ENCODE measurements at places on chromosomes 1 and 21.

DNA sequence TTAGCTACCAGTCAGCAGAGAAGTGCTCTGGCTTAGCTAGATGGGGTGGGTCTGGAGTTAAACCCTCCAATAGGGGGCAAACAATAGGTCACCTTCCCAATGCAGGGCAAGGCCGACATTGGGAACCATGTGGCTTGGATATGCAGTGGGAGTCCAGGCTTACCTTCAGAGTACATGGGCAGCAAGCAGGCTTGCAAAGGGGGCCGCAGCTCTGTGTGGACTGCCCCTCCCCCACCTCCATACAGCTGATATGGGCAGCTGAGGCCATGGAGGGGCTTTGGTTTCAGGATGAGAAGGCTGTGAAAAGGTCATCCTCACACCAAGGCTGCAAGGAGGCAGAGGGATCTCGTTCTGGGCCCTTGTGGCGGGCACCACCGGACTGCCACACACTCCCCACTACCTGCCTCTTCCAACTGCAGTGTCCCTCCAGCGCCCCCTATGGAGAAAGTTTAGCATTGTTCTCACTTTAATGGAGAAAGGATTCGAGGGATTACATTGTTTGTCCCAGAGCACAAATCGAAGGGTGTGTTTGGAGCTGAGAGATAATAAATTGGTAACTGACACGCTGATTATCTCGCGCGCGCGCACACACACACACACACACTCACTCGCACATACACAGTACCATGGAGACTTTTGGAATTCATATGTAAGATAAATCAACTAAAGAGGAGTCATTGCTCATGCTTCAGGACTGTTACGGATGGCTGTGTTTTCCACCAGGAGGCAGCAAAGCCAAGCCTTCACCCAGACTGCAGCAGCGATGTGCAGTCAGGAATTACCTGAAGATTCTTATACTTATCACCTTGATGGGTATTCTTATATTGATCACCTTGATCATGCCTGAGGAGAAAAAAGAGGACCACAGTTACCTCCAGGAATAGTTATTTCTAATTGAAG lies 7.0 kb upstream of the SMCP start:
- no peak for DNase-seq

DNA sequence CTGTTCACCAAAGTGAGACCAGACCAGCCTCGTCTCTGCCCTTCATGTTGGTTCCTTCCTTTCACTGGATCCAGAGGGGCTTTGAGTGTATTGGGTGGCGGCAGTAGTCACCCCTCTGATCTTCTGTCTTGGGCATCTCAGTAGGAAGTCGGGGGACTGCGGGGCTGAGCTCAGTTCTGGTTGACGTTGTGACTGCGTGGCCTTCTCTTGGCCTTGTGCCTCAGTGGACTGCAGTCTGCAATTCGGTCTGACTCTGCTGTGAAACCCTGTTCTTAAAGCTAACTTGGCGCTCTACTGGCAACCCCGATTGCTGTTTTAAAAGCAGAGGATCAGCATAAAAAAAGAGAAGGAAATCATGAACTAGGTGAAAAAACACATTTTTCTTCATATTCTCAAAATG lies 56.7 kb downstream of the SLC37A1 start:
- DNase-seq: no peak

- no peak for DNase-seq
Observed at GRCh38 chr1:17757426-17757825, 2.3 kb downstream of the ACTL8 start.

DNA sequence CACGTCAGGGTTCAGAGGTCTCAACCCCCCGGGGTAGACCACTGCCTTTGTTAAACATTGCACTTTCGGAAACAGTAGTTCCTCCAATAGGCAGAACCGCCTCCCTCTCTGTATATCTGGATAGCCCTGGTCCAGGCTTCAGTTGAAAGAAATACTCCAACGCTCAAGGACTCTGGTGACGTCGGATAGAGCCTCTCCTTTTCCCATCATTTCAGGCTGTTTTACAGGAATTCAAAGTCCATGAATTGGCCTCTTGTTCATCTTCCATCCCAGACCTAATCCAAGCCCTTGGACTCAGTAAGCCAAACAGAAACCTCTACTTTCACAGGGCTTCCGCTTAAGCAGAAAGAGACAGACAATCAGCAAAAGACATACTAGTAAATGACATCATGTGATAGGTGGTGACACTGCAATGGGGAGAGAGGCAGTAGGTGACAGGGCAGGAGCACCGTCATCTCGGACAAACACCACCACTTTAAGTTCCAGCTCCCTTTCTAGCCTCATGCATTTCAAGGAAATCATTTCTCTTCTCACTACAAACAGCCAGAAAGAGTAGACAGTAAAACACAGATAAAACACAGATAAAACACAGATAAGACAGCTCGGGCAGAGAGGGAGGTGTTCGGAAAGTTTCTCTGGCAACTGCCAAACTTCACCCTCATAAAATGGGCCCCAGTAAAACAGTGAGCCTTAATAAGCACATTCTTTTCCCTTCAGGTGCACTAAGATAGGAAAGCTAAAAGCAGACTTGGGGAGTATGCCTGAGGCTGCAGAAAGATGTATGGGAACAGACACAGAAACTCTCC lies 2.3 kb upstream of the PLA2G2A start:
- no peak for DNase-seq

DNA sequence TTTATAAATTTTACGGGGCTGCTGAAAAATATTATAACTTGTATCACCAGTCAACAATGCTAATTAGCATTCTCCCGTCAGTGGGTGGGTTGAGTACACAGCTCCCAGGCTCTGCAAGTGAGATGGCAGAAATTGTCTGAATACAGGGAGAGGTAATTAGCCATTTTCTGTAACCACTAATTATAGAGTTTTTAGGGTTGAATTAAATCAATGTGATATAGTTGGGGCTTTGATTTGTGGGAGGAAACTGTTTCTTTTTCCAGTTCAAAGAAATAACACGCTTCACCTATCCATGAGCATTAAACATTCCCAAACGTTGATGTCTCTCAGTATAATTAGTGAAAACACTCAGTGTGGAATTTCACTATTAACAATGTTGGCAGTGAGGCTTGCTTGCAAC lies 1.5 kb downstream of the VANGL1 start:
- DNase-seq: no peak

DNA sequence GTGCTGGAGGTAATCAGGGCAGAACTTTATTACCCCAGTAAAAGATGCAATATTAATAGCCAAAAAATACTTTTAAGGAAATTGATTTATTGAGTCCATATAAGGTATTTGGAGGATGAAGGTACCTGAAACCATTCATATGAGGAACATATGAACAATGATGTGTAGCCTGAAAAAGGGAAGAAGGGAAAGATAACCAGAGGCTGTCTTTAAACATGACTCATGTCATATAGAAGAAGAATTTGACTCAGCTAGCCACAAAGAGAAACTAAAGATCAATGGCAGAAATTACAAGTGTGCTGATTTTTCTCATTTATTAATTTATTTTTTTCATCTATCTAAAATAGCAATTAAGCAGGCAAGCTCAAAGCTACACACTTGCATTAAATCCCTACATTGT lies 136.2 kb upstream of the DUSP10 start:
- no peak for DNase-seq

DNA sequence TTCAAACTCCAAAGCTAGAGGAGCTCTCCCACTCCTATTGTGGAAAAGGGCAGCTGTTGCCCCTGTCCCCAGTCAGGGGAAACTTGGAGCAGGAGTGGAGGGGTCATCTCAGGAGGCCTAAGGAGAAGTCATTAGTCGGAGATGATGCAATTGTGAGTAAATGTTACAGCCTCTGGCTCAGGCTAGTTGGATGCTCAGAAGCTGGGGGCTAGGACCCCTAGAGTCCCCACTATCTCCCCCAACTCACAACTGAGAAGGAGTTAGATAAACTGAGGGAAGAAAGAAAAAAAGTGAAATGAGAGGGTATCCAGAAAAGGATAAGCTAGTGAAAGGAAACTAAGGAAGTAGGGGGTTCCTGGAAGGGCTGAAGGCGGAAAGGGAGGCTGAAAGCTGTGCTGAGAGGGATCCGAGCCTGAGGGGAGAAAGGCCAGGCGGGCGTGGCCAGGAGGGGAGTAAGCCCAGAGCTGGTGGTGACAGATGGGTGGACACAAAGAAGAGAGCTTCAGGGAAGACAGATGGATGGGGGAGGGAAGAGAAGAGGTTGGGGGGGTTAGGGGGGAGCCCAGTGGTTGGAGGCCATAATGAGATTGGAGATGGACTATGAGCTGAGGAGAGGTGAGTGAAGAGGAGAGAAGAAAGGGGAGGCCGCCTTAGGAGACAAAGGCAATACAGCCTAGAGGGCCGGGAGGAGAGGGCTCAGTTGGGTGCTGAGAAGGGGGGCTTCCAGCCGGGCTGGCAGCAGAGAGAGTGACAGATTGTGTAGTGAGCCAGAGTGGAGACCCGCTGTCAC lies 4.5 kb upstream of the NHLH1 start:
- peak; percentile 20 for DNase-seq

- no peak for DNase-seq
Observed at GRCh38 chr1:87398641-87399040, 70.0 kb downstream of the LMO4 start.

DNA sequence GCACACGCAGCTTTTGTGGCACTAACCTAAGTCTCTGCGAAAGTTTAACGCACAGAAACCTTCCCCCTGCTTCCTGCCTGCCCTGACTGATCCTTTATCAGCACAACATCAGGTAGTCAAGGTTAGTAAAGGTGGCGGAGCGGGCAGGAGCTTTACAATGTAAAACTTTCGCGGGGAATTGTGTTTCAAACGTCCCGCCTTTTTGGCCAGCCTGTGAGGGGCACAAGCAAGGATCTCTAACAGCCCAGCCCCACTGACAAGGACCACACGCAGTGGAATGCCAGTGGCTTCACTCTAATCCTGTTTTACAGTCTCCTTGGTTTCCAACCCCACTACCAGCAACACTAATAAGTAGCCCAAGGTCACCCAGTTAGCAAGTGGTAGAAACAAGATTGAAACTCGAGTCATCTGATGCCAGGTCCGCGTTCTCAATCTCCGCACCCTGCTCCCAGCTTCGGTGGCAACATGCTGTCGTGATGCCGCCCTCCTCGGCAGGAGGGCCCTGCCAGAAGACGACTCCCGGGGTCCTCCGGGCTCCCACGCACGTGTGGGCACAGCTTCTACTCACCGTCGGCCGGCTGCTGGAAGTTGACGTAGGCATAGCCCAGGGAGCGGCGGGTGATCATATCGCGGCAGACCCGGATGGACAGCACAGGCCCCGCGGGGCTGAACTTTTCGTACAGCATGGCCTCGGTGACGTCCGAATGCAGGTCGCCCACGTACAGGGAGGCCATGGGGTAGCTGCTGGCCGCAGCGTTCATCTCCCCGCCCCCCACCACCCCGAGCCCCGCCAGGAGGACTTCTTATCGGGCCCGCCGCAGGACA lies 1.2 kb downstream of the PABPC4 start:
- peak; percentile 68 for DNase-seq

DNA sequence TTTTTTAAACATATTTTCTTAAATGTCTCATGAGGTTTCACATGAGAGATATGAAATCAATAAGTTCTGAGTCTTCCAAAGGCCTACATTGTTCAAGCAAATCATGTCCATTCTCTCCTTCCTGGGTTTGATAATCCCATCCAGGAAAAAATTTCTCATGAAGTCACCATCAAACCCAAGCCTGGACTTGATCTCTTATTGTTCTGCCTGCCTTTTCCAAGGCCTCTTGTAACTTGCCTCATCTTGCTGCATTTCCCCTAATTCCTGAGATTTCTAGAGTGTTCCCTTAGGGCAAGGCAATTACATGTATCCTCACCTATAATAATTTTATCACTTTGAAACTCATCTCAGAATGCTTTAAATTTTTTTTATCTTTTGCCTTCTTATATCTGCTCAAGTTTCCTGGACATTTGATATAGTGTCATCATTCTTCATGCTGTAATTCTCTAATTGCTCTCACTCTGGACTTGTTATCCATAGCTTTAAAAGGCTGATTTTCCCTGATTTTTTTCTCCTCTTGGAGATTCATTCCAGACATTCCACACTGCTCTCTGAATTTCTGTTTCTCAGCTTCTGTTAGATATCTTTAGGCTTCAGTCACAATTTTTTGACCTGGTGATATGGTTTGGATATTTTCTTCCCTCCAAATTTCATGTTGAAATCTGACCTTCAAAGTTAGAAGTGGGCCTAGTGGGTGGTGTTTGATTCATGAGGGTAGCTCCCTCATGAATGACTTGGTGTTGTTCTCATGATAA lies 126.4 kb downstream of the LRRC7 start:
- DNase-seq: no peak

- no peak for DNase-seq
Observed at GRCh38 chr1:230820568-230820967, 47.8 kb downstream of the C1orf198 start.

- DNase-seq: no peak
Observed at GRCh38 chr1:43043695-43044094, 85.0 kb upstream of the SLC2A1 start.

GRCh38 chr1:193402037-193402436 lies 215.6 kb upstream of the B3GALT2 start:
- DNase-seq: no peak

- no peak for DNase-seq
Observed at GRCh38 chr1:228455715-228456114, 31.5 kb upstream of the RNF187 start.

GRCh38 chr1:210541680-210542358 lies 213.1 kb downstream of the HHAT start:
- no peak for DNase-seq

DNA sequence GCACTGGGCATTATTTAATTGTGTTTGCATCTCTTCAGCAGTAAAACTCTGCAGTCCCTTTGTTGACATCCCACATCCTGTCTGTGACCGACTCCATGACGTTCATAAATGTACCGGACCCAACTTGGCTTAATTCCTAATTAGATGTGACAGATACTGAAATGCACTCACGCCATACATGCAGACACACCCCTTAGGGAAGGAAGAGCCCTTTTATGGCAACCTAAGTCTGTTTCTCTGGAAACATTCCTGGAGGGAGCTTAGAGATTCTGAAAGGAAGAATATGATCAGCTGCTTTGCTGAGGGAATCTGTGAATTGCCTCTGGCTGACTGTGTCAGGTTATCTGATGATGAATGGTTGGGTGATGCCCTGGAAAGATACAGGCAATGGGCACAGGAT lies 33.4 kb downstream of the ADAMTS5 start:
- DNase-seq: no peak

GRCh38 chr1:101004061-101004460 lies 21.5 kb downstream of the DPH5 start:
- DNase-seq: no peak

DNA sequence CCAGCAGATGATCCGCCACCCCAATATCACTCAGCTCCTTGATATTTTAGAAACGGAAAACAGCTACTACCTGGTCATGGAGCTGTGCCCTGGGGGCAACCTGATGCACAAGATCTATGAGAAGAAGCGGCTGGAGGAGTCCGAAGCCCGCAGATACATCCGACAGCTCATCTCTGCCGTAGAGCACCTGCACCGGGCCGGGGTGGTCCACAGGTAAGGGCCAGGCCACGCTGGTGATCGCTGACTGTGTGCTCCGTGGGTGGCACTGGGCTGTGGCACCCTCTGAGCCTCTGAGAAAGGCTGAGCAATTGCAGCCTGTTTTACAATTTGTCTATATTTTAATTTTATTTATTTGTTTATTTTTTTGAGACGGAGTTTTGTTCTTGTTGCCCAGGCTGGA lies 51.7 kb downstream of the HUNK start:
- no peak for DNase-seq
